ENCODE measurements at places on chromosomes 6 and 20. TPM values are rescaled to one million over a fixed set of nuclear protein-coding genes. Genes with fewer than 3 reads are reported as not detected.

- DNase-seq: no peak
These were observed 170.2 kb upstream of the CDYL start for GRCh38 chr6:4606016-4606415.

GRCh38 chr6:14120546-14120945 is 3.0 kb downstream of the CD83 start:
- DNase-seq: no peak

GRCh38 chr6:22399693-22400092 is 102.9 kb upstream of the PRL start:
- DNase-seq: no peak

DNA sequence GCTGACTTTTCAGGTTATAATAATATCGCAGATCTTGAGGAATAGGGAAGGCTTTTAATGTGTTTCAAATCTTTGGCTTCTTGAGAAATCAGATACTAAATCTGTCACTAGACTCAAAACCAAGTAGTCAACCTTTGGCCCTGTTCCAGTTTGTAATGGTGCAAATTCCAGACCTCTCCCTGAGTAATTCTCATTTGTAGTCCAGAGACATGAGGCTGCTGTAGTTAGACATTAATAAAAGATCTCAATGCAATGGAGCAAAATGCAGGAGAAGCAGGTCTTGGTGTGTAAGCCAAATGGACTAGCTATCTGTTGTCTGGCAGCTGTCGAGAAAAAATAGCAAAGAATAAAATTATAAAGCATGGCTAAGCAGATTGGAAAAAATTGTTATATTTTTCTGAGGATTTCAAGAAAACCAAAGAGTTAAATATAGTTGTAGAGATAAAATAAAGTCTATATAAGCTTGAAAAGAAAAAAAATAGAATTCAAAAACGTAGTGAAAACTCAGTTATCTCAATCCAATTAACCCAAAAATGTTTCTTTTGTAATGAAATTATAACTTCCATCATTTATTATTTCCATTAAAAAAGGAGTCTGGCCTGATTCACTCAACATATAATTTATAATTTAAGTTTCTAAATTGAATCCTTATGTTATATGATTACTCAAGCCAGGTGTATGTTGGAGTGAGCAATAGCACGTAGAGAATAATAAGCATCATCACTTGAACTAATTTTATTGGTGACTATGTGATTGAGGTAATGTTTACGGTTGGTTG is 161.5 kb upstream of the ADGRB3 start:
- no peak for DNase-seq

- no peak for DNase-seq
These were observed 592.7 kb upstream of the POU3F2 start for GRCh38 chr6:98241630-98242029.

DNA sequence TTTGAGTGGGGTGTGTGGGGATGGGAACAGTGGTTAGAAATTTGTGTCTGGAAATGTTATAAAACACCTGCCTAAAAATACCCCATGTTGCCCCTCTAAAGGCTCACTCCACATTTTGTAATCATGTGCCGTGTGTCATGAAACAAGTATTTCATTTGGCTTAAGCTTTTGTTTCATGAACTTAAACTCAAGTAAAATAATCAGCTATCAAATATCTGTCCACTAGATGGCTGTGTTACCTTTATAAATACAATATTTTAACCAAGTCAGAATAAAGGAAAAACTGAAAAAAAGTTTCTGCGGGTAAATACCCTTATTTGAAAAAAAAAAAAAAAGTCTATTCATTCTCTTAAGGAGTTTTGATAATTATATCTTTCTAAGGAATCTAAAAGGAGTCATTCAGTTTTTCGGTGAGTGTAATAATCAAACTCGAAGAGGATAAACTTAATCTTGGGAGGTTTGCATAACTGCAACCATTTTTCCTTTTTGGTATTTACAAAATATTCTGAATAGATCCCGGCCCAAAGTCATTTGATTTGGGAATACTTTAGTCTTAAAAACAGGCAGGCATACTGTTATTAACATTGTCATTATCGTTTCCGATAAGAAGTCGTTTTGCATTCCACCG is 29.9 kb upstream of the MTRF1L start:
- DNase-seq: no peak

GRCh38 chr6:113442040-113442439 is 415.1 kb upstream of the MARCKS start:
- no peak for DNase-seq

DNA sequence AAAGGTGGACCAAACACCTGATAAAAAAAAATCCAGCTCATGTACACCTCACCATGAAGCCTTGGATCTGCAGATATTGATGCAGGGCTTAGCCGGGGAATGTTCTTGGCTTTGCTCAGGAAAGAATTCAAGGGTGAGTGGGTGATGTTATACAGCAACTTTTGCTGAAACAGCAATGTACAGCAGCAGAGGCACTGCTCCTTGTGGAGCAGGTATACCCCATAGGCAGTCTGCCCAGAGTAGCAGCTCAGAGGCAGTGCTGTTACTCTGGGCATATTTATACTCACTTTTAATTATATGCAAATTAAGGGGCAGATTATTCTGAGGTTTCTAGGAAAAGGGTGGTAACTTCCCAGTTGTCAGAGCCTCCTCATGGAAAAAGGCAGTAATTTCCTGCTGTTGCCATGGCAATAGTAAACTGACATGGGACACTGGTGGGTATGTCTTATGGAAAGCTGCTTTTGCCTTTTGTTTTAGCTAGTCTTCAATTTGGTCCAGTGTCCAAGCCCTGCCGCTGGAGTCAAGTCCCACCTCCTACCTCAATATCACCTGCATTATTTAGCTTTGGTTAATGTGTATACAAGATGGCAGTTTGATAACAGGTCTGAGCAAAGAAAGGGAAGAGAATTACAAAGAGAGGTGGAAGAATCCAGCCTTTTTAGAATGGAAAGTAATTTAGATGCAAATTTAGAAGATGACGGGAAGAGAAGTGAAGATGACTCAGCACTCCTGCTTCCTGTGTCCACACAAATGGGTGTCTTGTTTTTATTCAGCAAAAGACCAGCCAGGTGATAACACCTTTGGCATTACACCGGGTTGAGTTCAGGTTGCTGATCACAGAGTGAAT is 110.1 kb upstream of the JAG1 start:
- no peak for DNase-seq

- DNase-seq: no peak
These were observed 168.5 kb upstream of the ID4 start for GRCh38 chr6:19668710-19669109.

DNA sequence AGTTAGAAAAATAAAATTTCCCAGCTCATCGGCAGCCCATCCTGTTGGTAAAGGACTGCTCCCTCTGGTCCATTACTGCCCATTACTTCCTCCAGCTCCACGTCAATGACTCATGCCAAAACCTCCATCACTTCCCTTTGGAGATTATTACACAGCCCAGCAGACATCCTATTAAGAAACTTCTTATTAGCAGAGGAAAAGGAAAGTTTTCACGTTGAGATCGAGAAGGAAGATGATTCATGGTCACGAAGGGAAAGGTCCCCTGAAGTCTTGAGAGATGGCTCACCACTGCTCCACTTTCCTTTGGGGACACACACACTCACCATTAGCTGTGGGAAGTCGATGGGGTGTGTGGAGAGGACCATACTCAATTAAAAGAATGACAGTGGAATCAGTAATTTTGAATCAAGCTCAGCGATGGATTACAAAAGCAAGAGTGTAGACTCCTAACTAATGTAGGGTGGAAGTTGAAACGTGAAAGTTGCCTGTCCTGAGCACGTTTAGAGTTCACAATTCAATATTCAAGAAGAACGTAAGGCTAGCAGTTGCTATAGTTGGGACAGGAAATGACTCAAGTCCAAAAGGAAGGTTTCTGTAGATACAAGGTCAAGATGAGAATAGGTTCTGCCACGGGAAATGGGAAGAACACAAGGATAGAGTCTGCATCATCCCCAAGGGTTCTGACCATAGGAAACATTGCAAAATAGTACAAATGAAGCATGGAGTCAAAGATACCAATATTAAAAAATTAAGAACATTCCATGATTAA is 21.6 kb downstream of the SASH1 start:
- peak; percentile 37 for DNase-seq

- no peak for DNase-seq
These were observed 975 bp upstream of the TFAP2A start for GRCh38 chr6:10415617-10416480.

GRCh38 chr6:1988843-1989242 is 256.6 kb downstream of the GMDS start:
- DNase-seq: no peak

- DNase-seq: no peak
These were observed 39.5 kb downstream of the SLC24A3 start for GRCh38 chr20:19251958-19252357.

- no peak for DNase-seq
These were observed 22.1 kb upstream of the SNTA1 start for GRCh38 chr20:33465481-33466302.

- DNase-seq: no peak
These were observed 103.2 kb downstream of the ARMC2 start for GRCh38 chr6:108951351-108951953.

DNA sequence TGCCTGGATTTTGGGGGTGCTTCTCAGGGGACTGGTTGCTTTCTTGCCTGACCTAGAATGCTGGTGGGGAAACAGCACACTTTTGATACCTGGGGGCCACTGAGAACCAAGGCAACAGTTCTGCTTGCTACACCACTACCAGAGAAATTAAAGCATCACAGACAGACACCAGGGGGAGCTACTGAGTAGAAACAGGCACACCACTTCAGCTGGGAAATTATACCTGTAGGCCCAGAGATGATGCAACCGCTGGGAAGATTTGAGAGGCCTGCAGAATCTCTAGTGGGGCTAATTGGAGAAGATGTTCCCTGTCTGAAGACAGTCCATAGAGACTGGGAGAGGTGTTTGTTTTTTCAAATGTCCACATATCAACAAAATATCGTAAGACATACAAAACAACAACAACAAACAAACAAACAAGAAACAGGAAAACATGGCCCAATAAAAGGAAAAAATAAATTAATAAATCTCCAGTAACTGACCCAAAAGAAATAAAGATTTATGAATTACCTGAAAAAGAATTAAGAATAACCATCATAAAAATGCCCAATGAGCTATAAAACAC is 129.4 kb upstream of the RIN2 start:
- peak; percentile 27 for DNase-seq

DNA sequence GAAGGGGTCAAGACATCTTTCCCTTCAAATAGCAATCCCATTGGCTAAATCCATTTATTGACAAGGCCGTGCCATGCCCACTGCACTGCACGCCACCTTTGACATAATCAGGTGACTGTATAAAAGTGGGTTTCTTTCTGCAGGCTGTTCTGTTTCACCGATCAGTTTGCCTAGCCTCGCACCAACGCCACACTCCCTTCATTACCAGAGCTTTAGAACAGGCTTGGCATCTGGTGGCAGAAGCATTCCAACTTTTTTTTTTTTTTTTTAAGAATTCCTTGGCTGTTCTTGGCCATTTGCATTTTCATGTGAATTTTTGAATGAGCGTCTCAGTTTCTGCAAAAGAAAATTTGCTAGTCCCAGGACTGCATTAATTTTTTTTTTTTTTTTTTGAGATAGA is 78.1 kb downstream of the PPP1R3G start:
- no peak for DNase-seq

GRCh38 chr6:25329982-25330381 is 50.8 kb downstream of the CARMIL1 start:
- DNase-seq: no peak

GTSF1L gene
- not detected for total RNA-seq

RAB44 gene
- not detected for total RNA-seq

SLPI gene
- 617 TPM for total RNA-seq

BTBD3 gene
- 21.9 TPM for total RNA-seq

CEP85L gene
- 22.5 TPM for total RNA-seq

TCP11 gene
- 0.41 TPM for total RNA-seq

CSE1L gene
- 57.0 TPM for total RNA-seq

MOCS1 gene
- 31.4 TPM for total RNA-seq

MCCD1 gene
- total RNA-seq: not detected
